GM12878 (cell line): ENCODE measurements at places on chromosomes 6 and 20.

GRCh38 chr20:40902661-40903060 lies 126.0 kb upstream of the TOP1 start:
- no peak for DNase-seq

- no peak for DNase-seq
Observed at GRCh38 chr6:132715204-132715603, 1.3 kb upstream of the VNN1 start.

- no peak for DNase-seq
Observed at GRCh38 chr6:9481292-9482029, 933.4 kb downstream of the TFAP2A start.

- no peak for DNase-seq
Observed at GRCh38 chr6:101502818-101503217, 109.3 kb downstream of the GRIK2 start.

GRCh38 chr20:41714030-41714429 lies 95.9 kb upstream of the CHD6 start:
- no peak for DNase-seq

DNA sequence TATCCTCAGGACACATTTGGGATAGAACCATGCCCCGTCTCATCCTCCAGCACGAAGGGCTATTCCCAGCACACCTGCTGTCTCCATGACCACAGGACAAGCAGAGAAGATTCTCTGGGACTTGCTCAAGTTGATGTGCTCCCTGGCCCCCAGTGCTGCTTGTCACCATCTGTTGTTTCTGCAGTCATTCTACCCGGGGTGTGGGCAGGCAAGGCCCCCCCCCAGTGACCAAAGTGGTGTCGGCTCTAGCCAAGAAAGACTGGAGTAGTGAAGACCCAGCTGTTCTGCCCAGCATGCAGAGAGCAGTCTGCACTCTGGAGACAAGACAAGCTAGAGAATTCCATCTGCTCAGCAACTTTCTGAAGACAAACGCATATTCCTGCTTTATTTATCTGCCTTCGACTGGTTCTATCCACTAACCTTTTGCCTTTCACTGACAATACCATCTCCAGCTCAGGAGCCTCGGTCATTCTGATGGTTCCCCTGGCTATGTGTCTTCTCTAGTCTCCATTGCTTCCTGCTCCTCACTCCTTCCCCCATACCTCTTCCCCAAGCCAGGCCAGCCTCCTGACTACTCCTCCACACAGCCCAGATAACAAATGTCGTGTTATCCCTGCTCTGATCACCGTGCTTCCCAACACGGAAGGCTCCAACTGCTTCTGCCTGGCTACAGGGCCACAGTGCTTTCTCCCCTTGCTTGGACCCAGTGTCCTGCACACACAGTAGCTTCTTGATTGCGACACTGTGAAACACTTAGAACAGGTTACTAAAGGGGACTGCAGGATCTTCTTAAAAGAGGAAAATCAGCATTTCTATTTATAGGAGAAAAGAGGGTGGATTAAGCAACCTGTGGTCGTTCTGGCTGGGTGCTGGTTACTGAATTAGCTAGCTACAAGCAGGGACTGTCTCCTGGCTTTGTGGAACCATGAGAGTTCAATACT lies 86.7 kb upstream of the EMILIN3 start:
- DNase-seq: no peak

GRCh38 chr6:76495909-76496308 lies 423.4 kb upstream of the IMPG1 start:
- no peak for DNase-seq

DNA sequence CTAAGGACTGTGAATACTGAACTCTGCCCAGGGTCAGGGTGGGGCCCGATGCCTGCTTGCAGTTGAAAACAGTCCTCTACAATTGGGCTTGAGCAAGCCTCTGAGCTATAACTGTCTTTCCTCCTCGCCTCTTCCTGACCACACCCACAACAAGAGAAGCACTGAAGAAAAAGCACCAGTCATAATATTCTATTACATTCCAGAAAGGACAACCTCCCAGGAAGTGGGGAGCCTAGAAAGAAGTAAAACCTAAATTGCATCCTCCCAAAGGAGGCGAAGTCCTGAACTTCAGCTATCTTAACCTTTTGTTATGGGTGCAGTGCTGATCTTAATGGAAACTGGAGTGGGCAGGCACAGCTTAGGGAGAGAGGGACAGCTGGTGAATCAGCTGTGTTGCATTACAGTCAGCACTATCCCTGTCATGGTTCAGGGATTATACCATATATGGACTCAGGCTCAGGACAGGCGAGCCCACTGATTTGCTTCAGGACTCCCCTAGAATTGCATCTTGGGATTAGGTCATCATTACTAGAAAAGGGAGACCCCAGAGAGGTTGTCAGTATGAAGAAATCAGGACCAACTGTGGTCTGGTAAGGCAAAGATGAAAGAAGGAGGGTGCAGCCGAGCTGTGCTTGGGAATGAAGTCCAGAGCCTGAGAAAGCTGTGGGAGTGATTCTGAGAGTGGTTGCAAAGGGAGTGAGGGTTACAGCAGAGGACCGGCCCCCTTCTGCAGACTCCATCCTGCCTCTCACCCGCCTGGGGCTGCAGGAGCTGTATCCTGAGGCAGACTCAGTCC lies 18.3 kb upstream of the TRAM2 start:
- DNase-seq: peak; percentile 26

DNA sequence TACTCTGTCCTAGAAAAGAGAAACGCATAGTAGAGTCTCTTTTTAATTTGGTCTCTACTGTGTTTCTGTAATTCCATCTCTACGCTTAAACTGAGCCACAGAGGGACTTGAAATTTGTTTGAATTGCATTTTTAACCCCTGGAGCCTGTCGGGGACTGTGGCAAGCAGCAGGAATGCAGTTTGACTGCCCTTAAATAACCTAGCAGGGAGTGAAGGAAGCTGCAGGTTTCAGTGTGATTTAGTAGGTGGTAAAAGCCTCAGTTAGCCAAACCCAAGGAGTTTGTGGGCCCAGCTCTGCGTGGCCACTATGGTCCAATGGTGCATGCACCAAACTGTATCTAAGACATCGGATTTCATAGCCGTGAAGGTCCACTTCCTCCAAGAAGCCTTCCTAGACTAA lies 70.3 kb upstream of the MC3R start:
- no peak for DNase-seq

GRCh38 chr6:167933290-167933689 lies 64.2 kb upstream of the KIF25 start:
- no peak for DNase-seq

- no peak for DNase-seq
Observed at GRCh38 chr6:158960026-158960425, 40.0 kb downstream of the RSPH3 start.

DNA sequence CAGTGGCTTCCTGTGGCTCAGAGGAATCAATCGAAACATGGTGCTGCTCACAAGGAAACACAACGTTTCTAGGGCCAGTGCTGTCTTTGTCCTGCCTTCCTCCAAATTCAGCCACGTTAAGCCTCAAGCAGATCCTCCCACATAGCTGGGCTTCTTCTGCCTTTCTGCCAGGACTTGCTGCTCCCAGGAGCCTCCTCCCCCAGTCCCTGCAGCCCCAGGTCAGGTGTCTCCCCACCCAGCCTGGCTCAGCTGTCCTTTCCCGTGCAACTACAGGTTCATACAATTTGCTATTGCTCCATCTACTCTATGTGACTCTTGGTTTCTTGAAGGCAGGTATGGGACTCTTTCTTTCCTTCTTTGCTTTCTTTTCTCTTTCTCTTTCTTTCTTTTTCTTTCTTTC lies 215.3 kb upstream of the RNF24 start:
- no peak for DNase-seq

DNA sequence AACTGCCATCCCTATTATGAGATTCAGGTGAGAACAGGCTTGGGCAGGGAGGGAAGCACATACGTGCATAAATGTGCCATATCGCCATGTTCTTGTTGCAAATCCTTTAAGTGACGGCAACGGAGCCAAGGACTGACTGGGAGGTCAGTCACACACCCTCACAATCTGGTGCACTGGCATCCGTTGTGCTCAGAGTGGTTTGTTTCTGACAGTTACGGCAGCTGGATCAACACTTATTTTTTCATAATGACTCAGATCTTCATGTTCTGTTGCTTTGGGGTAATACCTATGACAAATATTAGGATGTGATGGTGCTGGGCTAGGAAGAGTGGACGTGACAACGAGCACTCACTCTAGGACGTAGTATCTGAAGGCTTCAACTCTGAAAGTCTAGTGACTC lies 56.2 kb upstream of the PREP start:
- peak; percentile 98 for DNase-seq

- DNase-seq: no peak
Observed at GRCh38 chr6:12474167-12475140, 184.3 kb downstream of the EDN1 start.

DNA sequence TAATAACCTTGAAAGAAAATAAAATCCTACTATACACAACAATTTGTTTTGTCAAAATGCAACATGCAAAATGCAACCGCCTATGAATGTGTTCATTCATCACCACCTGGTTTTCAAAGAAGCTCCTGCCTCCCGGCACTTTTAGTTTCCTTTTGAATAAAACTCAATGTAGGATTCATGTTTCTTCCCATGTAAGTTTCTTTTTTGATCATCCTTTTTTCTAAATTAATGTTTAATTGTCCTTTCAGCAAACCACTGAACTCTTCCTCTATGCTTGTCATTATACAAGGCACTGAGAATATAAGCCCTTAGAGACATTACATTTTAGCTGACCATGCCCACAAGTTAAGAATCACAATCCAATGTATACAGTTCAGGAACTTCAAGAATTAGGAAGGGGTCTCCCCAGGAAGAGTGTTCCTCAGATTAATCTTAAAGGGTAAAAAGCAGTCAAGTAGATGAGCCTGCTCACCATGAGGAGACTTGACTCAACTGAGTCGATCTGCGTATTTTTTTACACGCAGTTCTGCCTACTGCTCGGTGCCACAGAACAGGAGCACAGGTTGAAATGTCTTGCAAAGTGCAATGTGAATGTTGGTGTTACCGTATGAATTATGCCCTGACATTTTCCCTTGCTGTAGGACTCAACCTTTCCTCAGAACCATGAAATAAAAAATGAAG lies 7.2 kb upstream of the THEMIS start:
- DNase-seq: peak; percentile 21

DNA sequence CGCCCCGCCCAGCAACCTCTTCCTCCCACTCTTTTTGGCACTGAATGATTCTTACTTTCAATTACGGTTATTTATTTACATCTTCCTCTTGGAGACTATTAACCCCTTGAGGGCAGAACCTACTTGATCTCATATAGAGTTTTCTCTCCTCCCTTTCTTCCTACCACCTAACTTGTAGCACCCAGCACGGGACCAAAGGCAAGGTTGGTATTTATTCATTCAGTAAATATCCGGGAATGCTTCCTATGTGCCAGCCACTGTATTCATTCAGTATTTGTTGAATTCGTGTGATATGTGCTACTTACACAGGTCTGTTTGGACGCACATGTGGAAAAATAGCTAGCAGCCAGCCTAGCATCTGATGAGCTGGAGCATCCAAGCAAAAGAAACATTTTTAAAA lies 1.3 kb upstream of the CNKSR3 start:
- no peak for DNase-seq

GRCh38 chr6:115885636-115886366 lies 174.9 kb downstream of the FRK start:
- no peak for DNase-seq

GRCh38 chr20:52191916-52192718 lies 538 bp upstream of the ZFP64 start:
- peak; percentile 35 for DNase-seq

- no peak for DNase-seq
Observed at GRCh38 chr6:149701714-149702113, 16.2 kb downstream of the LATS1 start.

DNA sequence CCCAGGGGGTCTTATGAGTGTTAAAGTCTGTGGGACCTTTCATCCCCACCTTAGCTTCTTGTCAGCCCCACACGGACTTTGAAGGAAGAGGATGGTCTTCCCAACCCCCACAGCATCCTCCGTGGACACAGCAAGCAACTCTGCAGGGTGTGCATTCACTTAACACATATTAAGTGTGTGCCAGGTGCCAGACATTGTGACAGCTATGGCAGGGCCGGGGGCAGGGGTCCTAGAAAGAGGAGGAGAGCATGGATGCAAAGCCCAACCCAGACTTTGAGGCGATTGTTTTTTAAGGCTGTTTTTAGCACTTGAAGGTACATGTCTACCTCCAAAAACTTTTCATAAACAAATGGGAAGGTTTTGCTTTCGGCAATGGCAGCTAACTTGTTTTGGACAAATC lies 121.6 kb upstream of the KCNG1 start:
- DNase-seq: no peak

- DNase-seq: no peak
Observed at GRCh38 chr6:82525775-82526495, 162.3 kb downstream of the TPBG start.

- DNase-seq: no peak
Observed at GRCh38 chr6:160127270-160128124, 5.9 kb downstream of the SLC22A1 start.

GRCh38 chr20:11686820-11687543 lies 230.7 kb upstream of the BTBD3 start:
- DNase-seq: no peak

GRCh38 chr20:2838170-2838797 lies 2.2 kb downstream of the PCED1A start:
- DNase-seq: peak; percentile 34

DNA sequence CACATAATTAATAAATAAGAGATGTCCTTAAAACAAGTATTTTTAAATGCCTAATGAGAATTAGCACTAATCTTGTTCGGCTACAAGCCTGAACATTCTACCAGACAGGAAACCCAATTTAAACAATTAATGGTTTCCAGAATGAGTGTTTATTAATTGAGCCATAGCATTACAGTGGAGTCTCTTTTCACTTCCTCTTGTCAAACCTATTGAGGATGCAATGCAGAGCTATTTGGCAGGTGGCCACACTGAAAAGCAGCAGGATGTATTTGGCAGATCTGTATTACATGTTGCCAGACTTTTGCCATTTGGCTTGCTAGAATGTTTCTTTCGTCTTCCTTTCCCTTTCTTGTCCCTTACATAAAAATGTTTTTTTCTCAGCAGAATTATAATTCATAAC lies 475.2 kb upstream of the MARCKS start:
- DNase-seq: peak; percentile 55

DNA sequence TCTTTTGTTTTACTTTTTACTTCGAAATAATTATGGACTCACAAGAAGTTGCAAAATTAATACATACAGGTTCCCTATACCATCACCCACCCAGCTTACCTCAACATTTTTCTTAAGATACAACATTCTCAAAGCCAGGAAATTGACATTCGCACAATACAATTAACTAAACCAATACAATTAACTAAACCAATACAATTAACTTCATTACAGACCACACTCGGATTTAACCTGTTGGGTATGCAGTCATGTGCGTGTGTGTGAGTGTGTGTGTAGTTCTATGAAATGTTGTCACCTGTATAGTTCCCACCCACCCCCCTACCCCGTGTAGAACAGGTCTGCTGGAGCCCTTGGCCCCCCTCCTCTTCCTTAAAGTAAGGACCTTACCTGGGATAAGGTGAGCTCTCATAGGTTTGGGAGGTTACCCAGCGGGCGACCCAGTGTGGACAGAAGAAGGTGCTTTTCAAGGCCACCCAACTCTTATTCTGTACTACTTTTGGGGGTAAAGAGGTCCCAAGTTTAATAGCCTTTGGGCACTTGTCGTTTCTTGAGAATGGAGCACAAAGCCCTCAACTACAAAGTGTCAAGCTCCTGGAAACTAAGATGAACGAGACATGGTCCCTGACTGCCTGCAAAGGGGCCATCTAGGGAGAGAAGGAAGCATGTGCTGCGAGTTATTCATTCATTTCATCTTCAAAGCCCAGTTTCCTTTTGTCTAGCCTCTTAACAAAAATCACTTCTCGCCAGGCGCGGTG lies 544 bp upstream of the STK38 start:
- DNase-seq: no peak
